ENCODE measurements at places on chromosomes 3 and 15.
A peak's percentile ranks its signal among the peaks of the same experiment; 100 is the strongest.

DNA sequence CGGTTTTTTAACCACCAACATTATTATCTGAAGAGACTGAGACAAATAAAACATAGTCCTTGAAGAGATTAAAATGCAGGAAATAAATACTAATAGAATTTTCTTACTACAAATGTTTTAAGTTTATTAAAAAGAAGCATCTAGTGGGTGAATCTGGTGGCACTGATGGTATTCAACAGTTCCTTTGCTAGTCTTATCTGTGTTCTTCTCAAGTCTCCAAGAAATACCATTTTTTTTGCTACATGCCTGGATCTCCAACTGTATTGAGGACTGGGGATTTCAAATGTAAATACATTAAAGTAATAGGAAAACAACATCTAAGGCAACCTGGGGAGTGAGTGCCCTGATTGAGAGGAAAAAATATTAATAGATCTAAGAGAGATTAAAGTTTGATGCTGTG lies 21.9 kb downstream of the THOC7 start:
- no peak for DNase-seq

GRCh38 chr15:79608066-79608864 lies 176.1 kb downstream of the MINAR1 start:
- DNase-seq, result no peak

DNA sequence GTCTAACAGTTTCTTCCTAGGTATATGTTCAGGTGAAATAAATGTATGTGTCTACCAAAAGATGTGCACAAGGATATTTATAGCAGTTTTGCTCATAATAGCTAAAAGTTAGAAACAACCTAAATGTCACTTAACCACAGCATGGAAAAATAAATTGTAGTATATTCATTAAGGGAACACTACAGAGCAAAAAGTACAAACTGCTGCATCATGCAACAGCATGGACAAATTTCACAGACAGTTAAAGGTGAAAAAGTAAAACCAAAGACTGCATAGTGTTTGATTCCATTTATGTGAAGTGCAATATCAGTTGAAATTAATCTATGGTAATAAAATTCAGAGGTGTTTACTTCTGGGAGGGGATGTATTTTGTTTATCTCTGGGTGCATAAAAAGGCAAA lies 62.5 kb downstream of the FBXL2 start:
- DNase-seq, result no peak

- DNase-seq, result peak; percentile 38
Observed at GRCh38 chr15:32852771-32853170, 135.0 kb downstream of the GREM1 start.

- no peak for DNase-seq
Observed at GRCh38 chr15:47397655-47398054, 319.6 kb upstream of the SEMA6D start.

GRCh38 chr3:112900113-112900512 lies 53.4 kb upstream of the CD200R1L start:
- no peak for DNase-seq
